ENCODE measurements at places on chromosomes 7 and 10.

- DNase-seq, result no peak
Observed at GRCh38 chr10:96401036-96401435, 42.2 kb upstream of the OPALIN start.

- no peak for DNase-seq
Observed at GRCh38 chr10:126634911-126635310, 35.6 kb downstream of the C10orf90 start.

- DNase-seq, result no peak
Observed at GRCh38 chr10:71250405-71250804, 38.0 kb downstream of the UNC5B start.

GRCh38 chr7:128833148-128833945 lies 3.1 kb downstream of the FLNC start:
- no peak for DNase-seq

DNA sequence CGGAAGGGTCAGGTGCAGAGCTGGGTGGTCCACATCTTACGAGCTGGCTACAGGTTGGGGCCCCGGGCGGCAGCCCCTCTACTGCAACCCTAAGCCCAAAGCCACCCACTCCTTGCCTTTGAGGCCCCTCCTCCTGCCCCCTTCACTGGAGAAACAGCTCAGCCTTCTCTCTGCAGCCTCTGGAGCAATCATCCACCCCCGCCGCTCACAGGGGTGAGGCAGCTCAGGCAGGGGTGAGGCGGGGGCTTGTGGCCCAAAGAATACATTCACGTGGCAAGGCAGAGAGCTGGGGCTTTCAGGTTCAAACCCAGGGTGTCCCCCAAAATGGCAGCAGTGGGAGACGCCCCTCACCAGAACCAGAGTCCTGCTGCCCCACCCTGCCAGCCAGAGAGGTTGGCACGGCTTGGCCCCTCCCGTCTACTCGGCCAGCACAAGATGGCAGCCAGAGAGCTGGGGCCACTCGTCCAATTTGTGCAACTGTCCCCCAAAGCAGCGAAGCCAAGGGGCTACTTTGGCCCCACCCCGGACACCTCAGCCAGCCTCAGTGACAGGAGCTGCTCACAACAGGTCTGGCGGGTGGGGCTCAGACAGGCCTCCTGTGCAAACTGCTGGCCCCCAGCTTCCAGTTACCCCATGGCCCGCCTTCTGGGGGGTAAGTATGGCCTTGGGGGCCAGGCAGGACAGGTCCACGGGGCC lies 7.2 kb downstream of the GNB2 start:
- DNase-seq, result no peak

Data from stimulated activated CD8-positive, alpha-beta memory T cell treated with anti-CD3 and anti-CD28 coated beads, Interleukin-4, amount 100 ng/mL, for 1 hour (primary cell).